Activated CD4-positive, alpha-beta T cell treated with anti-CD3 and anti-CD28 coated beads, Interleukin-2, amount 50 U/mL, for 1 hour (primary cell): ENCODE measurements at places on chromosomes 4 and X.

GRCh38 chr4:24932515-24933225 lies 19.8 kb upstream of the CCDC149 start:
- no peak for DNase-seq

- DNase-seq, result no peak
Observed at GRCh38 chr4:22021106-22021505, 72.5 kb upstream of the KCNIP4 start.

DNA sequence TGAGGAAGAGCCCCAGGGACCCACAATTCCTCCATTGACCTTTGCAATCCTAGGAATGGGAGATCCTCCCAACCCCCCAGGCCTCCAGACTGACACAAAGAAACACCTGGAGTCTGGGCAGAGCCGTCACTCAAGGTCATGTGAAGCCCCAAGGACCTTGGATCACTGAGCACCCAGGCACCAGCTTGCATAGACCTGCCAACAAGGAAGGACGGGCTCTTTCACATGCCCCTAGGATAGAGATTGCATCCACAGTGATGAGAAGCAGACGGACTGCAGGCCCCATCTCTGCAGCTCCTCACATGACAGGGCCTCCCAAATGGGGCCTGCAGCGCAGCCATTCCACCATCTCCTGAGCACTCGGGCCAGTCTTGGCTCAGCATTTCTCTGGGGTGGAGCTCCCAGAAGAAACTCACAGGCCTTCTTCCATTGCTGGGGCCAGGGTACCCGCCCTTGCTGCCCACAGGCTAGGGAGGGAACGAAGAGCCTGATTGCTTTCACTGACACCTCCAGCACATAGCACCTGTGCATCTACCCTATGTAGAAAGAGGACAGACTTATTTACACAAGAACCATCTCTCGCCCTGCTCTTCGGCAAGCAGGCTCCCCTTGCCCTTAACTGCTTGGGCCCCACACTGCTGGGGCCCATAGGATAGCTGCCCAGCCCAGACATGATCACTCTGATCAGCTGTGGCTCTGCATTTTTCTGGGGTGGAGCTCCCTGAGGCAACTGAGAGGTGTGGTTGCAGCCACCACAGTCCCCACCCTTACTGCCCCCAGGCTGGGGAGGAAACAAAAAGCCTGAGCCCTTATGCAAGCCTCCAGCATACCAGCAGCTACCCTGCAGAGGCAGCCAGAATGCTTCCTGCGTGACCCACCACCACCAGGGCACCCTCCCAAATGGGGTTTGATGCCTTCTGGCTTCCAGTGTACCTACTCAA lies 185.7 kb upstream of the ZCCHC13 start:
- DNase-seq, result no peak

- DNase-seq, result no peak
Observed at GRCh38 chr4:4226606-4227438, at the start of gene OTOP1. OTOP1 (minus strand) TSS chr4:4226929; CDS start chr4:4226864, 65 bp downstream.

- no peak for DNase-seq
Observed at GRCh38 chr4:10077076-10077475, 39.5 kb downstream of the WDR1 start.
